ENCODE measurements at places on chromosomes 7 and 10.

DNA sequence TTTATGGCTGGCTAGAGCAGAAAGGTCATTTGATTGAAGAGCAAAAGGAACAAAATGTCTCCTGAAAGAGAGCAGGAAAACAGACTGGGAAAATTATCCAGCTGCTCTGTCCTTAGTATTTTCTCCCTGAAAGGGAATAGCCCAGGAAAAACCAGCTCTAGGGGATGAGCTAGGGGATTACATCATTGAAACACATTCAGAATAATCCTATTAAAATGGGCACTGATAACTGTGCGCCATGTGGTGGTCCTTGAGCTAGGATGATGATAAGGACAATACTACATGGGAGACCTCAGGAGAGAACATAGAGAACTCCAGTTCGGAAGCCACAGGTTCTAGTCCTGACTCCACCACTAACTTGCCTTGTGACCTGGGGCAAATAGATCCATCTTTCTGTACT lies 873.8 kb downstream of the TYW1 start:
- no peak for DNase-seq

- DNase-seq: no peak
These were observed 544 bp downstream of the TSPAN33 start for GRCh38 chr7:129144834-129145668.

- DNase-seq: no peak
These were observed 21.1 kb upstream of the VDAC2 start for GRCh38 chr10:75189266-75190096.

- DNase-seq: no peak
These were observed 19.8 kb upstream of the NXPH1 start for GRCh38 chr7:8413600-8413999.

DNA sequence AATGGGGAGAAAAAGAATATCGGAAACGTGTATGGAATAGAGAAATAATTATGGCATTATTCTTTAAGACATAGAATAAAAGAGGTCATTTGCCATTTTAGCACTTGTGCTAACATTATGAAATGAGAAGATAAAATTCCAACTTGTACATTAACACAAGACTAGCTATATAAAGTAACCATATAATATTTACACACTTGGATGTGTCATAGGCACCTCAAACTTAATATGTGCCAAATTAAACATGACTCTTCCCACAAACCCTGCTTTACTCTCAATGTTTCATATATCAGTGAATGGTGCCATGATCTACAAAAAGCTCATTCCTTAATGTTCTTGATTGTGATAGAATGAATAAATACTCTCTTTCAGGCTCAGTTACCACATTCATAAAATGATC lies 4.1 kb upstream of the MINDY3 start:
- no peak for DNase-seq

DNA sequence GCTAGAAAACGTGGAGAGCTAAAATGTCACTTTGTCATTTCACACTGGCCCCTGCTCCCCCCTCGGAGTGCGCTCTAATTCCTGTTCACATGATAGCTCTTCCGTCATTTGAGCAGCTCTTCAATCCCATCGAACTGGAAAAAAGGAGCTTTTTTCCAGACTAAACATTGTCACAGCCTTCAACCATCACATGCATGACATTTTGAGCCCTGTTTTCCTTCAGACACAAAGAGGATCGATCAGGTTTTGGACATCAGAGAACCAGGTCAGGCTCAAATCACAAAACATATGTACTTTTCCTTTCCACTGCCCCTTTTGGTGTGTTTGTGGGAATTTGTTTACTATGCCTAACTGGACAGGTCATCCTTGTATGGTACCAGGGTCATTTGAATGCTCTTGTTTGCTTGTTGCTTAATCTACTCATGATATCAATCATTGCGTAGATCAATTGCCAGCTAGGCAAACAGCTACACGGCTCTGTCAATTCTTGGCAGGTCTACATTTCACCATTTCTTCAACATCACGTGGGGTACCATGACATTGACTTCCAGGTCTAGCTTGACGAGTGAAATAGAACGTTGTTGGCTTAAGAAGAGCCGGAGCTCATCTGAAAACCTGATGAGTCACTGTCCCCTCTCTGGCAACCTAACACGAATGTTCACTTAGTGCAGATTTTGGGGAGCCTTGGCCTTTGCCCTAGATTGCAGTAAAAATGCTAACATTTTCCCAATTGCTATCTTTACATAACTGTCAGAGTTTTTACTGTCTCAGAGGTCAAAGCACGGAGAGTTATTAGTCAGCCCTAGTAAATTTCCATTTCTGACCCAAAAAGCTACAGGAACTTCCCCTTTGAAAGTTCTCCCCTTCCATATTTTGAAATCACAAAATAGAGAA lies 87.3 kb downstream of the LYZL2 start:
- DNase-seq: no peak

DNA sequence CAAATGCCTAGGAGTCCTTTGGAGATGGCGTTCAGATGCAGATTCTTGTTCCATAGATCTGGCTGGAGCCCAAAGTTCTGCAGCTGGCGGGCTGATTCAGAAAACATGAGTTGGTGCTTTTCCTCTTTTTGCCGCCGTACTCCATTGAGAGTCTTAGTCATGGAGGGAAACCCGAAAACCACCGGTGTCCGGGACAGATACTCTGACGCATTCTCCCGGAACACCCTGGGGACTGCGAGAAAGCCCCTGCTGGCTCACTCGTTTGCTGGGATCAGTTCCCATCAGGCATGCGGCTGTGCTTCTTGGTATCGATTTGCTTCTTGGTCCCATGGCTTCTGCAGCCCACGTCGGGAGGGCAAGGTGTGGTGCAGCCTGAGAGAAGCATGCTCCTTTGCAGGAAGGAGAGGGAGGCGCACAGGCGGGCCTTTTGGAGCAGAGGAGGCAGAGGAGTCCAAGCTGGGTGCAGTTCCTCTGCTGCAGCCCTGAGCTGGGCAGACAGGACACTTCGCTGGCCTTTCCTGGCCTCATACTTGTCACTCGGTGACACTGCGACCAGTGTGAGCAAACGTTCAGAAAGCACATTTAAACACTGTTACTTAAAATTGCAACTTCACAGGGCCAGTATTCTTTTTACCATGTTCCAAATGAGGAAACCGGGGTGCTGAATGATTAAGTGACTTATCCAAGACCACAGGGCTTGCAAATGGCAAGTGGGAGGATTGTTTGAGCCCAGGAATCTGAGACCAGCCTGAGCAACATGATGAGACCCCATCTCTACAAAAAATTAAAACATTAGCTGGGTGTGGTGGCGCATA lies 30.6 kb upstream of the PFKFB3 start:
- peak; percentile 91 for DNase-seq

DNA sequence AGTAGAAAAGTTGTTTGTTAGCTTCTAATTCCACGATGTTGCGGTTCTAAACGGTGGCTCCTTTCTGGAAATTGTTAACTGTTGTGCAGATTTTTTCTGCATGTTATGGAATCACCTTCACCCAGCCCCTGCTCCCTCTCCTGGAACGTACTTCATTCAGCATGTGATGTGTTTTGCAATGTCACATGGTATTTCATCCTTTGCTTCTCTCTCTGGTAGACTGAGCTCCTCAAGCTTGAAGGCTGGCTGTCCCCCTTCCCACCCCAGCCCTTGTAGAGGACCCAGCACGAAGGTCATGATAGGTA lies 4.4 kb downstream of the PPP2R2D start:
- no peak for DNase-seq

DNA sequence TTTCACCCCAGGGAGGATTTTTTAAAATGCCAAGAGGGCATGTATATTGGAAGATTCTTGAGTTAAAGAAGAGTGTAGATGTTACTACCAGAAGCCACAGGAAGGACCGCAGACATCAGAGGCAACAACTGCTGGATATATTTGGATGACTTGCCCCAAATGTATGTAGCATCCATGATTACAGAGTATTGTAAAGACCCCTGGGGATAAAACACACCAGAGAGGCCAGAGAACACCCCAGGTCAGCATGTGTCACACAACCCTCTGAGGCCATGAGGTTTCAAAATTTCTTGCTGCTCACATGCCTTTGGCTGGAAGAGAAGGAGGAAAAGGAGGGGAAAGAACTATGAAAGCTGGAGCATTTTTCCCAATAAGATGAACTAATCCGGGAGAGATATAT lies 108.0 kb upstream of the LSM8 start:
- DNase-seq: no peak

DNA sequence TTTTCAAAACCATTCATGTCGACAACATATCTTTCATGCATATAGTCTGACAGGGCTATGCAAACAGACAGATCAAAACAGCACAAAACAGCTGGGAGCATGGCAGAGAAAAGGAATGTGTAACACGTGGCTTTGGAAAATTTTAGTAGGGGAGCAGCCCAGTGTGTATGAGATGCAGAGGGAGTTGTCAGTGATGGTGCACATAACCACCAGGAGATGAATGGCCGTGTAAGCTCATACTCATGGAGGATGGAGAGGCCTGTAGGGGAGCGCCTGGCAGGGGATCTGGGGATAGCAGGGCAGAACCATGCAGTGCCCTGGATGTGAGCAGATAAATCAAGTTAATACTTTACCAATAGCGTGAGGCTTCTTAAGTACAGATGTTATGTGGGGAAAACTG lies 45.7 kb downstream of the RHOBTB1 start:
- no peak for DNase-seq

DNA sequence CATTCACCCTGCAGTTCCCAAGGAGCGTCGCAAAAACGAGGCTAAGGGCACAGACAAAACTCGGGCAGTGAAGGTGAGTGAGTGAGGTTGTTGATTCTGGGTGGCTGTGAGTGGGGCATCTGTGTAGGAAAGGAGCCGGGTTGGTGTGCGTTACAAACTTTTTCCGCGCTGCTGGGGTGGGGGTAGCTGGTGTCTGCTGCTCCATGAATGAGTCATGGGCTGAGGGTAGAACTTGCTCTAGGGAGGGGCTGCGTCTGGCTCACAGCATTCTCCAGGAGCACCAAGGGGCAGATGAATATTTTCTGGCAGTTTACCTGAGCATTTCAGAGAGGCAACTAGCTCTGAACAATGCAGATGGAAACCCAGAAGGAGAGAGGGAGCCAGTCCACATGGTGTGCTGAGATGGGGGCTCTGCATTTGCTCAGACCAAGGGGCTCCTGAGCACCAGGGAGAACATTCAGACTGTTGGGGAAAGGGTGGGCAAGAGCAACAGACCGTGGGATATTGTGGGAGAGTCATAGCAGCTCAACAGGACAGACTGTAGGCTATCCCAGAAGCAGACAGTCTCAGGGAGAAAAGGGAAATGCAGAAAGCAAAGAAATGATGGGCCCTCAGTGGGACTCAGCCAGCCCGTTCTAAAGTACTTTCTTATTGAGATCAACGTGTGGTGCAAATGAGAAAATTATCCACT lies 18.8 kb downstream of the NOBOX start:
- no peak for DNase-seq

- DNase-seq: no peak
These were observed 78.7 kb upstream of the ARID5B start for GRCh38 chr10:61822781-61823230.

DNA sequence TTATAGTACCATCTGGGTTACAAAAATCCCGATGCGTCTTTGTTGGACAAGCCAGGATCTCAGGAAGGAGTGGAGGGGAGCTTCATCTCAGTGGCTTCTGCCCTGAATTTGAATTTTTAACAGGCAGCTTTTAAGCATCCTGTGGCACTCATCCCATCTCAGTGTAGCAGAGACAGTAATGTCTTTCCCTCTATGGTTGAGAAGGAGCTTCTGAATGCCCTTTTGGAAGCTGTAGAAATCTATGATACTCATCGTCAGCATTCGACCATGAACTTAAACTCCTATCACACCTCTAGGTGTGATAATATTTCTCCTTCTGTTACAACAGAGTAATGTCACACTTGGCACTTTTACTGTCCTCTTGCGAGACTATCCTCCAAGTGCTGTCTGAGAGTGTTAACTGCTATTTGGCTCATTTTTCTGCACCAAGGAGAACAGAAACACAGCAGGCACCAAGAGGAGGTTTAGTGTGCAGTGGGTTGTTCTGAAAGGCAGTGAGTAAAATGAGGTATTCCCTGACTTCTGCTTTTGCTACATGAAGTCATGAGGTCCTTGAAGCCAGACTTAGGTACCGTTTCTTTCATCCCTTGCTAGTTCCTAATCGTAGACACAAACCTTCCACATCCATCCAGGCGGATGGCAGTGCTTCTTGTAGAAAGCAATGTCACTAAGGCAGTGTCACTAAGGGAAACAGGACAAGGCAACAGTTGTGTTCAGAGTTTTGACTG lies 177.4 kb downstream of the CELF2 start:
- no peak for DNase-seq

GRCh38 chr7:121546632-121547543 lies 150.8 kb upstream of the FAM3C start:
- DNase-seq: no peak

GRCh38 chr7:106288263-106288662 lies 3.5 kb upstream of the NAMPT start:
- DNase-seq: no peak

DNA sequence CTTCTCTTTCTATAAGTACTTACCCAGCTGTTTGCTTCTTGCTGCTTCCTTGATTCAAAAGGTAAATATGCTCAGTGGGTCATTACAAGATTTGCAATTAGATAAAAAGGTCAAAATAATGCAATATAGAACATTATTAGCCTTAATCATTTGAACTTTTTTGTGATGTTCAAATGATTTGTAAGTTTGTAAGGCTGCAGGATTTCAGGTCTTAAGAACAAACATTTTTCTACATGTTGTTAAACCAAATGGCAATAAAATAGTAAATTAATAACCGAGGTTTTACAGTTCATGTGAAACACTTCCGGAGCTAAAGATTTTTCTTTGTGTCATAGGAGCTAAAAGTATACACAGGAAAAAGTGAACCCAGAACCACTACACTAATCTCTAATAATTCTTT lies 16.2 kb upstream of the SCIN start:
- no peak for DNase-seq

- no peak for DNase-seq
These were observed 68.9 kb upstream of the NMT2 start for GRCh38 chr10:15237351-15237750.

- DNase-seq: no peak
These were observed 52.6 kb downstream of the CAV1 start for GRCh38 chr7:116577320-116577871.

- peak; percentile 10 for DNase-seq
These were observed 100.3 kb upstream of the AGBL3 start for GRCh38 chr7:134885967-134886352.

DNA sequence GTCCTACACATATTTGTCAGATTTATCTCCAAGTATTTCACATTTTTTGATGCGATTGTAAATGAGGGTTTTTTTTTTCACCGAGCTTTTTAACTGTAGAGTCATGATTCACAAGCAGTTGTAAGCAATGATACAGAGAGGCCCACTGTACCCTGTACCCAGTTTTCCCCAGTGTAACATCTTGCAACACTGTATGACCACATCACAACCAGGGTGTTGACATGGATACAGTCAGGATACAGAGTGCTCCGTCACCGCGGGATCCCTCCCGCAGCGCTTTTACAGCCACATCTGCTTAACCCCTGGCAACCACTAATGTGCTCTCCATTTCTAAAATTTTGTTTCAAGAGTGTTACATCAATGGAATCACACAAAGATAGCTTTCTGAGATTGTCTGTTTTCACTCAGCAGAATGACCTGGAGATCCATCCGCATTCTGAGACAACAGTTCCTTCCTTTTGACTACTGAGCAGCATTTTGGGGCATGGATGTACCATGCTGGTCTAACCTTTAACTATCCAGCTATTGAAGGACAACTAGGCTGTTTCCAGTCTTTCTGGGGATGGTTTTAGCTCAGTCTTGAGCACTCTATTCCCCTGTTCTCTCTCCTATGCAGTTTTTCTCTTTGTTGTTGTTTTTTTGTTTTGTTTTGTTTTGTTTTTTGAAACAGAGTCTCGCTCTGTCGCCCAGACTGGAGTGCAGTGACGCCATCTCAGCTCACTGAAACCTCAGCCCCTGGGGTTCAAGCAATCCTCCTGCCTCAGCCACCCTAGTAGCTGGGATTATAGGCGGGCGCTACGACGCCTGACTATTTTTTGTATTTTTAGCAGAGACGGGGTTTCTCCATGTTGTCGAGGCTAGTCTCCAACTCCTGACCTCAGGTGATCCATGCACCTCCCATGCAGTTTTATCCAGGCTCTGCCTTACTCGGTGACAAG lies 25.9 kb downstream of the GPRIN2 start:
- no peak for DNase-seq
